Activated CD4-positive, alpha-beta T cell treated with anti-CD3 and anti-CD28 coated beads for 1 hour (primary cell): ENCODE measurements at places on chromosomes 1 and 21.

DNA sequence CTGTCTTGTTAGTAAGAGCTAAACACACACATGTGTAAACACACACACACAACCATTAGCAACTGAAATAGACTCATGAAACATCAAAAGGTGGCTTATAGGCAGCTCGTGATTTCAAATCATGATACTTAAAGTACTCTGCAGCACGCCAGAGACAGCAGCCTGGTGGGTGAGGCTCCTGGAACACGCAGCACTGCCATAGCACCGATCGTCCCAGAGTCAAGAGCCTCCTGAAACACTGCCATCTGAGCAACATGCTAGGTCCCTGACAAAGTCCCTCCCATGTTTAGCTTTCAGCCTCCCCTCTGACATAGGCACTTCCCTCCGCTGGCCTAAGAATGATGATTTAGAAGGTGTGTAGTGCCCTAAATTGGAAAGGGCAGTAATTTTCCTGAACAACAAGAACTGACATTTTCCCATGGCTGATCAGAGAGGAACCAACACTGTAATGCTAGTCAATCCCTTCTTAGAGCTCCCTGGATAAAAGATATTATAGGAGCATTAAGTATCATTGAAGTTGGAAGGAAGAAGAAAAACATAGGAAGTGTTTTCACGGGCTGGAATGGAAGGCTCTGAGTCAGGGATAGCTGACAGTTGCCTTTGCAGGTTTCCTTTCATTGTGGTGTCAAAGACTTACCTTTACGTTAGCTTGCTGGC, 14.1 kb upstream of the DPT start:
- no peak for DNase-seq

GRCh38 chr1:5119366-5120234, 465.2 kb downstream of the AJAP1 start:
- DNase-seq: no peak

DNA sequence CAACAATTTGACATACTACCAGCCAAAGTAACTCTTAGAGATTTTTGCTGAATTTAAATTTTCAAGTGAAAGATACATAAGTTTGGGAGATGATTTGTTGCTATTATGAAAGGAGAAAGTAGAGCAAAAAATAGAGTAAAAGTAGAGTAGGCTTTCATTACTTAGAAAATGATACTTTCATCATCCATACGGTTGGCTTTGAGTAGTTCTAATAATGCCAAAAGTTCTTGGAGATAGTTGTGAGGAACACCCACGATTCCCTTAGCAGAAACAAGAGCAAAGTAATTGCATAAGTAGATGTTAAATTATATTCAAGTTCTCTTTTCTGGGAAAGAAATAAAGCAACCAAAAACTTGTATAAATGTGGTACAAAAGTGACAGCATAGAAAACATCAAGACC, 95.0 kb upstream of the VAV3 start:
- no peak for DNase-seq

GRCh38 chr1:243325305-243325890, 69.6 kb downstream of the SDCCAG8 start:
- no peak for DNase-seq

- no peak for DNase-seq
Measured at GRCh38 chr1:64163431-64163830, 40.0 kb upstream of the UBE2U start.

- DNase-seq: no peak
Measured at GRCh38 chr1:25369241-25369640, 31.1 kb downstream of the TMEM50A start.

GRCh38 chr1:74468982-74469603, 43.3 kb downstream of the LRRC53 start:
- DNase-seq: no peak

DNA sequence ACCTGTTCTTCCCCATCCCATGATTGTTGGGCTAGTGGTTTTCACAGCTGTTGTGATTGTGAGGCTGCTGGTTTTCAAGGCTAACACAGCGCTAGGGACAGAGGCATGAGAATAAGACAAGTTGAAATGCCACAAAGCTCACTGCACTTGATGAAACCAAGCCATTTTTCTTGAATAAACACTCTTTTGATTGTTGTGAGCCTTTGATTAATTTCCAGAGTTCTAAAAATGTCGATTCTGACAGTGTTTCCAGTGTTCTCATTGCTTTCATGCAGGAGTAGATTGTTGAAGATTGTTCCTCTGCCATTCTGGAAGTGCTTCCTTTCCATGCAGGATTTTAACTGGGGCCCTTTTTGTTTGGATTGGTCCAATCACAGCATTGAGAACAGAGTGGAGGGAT, 134.9 kb upstream of the GRIK3 start:
- no peak for DNase-seq

DNA sequence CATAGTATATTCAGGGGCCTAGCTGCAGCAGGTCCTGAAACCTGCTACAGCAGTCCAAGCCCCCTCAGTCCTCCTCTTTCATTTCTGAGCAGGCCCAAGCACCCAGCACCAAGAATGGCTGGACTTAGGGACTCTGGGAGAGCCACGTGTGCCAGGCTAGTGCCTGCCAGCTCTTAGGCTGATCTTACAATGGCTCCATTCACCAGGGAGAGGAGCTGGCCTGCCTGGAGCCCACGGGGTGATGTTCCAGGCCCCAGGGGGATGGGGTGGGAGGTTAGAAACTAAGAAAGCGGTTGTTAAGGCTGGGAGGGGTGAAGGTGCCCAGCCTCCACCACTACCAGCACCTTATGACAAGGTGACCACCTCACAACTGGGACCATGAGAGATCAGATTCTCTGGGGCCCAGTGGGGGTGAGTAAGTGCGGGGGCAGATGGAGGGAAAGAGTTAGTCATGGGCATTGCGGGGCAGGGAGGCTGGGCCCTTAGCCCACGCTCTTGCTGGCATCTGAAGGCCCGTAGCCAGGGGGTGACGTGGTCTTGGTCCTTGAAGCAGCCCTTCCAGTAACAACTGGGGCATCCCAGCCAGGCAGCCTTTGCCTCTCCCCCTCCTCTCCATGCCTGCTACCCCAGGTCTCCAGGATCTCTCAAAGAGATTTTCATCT, 30.3 kb upstream of the CLIC4 start:
- no peak for DNase-seq

- peak; percentile 16 for DNase-seq
Measured at GRCh38 chr1:230167419-230167852, 100.4 kb downstream of the GALNT2 start.

DNA sequence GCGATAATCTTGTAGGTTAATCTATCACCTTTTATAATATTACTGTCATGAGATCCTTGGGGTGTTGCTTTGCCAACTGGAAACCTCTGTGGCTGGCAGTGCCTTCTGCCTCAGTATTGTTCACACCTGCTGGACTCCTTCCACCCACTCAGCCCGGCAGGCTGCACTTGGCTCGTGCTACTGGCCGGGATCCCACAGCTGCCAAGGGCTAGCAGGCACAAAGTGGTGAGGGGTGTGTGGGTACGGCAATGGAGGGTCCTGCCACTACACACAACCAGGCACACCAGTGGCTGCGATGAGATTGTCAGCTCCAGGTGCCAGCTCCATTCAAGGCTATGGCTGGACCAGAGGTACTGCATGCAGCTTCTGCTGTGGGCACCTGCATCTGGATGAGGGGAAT, 191.2 kb upstream of the LYPLAL1 start:
- DNase-seq: no peak

DNA sequence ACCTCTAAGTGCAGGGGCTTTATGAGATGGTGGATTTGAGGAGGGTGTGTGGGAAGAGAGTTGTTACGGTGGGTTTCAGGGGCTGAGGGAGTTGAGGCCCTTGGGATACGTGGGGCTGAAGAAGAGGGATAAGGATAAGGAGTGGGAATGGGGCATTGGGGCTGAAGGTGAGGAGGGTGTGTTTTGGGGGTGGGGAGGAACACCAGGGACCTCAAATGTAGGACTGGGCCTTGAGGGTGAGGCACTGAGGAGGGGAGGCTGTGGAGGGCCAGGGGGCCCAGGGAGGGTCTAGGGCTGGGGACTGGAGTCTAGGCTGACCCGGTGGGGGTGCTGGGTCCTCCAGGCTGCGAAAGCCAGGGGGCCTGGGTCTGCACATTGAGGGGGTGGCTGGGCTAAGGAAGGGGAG, 1.2 kb upstream of the PLEKHM2 start:
- DNase-seq: no peak

- DNase-seq: no peak
Measured at GRCh38 chr1:13948888-13949391, 249.0 kb downstream of the PRDM2 start.

DNA sequence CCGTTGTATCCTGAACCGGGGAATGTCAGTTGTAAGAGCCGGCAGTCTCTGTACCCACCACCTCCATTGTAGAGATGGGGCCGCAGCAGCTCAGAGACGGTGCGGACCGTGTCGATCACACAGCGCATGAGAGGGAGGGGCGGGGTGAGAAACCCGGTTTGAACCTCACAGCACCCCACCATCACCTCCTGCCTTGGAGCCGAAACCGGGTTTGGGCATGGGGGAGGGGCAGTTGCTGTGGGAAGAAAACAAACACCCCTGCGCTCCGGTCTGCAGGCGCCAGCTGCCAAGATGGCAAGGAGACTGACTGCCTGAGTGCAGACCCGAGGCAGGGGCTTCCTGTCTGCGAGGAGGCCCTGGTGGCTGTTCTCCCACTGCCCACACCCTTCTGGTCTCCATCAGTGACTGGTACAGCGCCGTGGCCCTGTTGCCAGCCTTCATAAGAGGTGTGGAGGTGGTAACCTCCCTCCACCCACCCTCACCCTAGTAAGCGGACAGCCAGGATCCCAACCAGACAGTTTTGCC, 69.2 kb upstream of the SSBP3 start:
- DNase-seq: peak; percentile 29

GRCh38 chr21:42161401-42161955, 57.5 kb upstream of the ABCG1 start:
- DNase-seq: no peak

GRCh38 chr1:109397581-109398342, at the start of gene SORT1:
SORT1 (minus strand) TSS chr1:109397918; CDS start chr1:109397892, 26 bp downstream.
- peak; percentile 15 for DNase-seq

- no peak for DNase-seq
Measured at GRCh38 chr1:182962554-182963115, 9.7 kb upstream of the SHCBP1L start.

GRCh38 chr1:24551960-24552571, 3.8 kb upstream of the NCMAP start:
- DNase-seq: no peak

- DNase-seq: no peak
Measured at GRCh38 chr1:233497679-233498078, 116.2 kb upstream of the KCNK1 start.

GRCh38 chr1:218479436-218480115, 134.4 kb downstream of the TGFB2 start:
- DNase-seq: no peak

- DNase-seq: no peak
Measured at GRCh38 chr1:210360852-210361477, 32.3 kb downstream of the HHAT start.

DNA sequence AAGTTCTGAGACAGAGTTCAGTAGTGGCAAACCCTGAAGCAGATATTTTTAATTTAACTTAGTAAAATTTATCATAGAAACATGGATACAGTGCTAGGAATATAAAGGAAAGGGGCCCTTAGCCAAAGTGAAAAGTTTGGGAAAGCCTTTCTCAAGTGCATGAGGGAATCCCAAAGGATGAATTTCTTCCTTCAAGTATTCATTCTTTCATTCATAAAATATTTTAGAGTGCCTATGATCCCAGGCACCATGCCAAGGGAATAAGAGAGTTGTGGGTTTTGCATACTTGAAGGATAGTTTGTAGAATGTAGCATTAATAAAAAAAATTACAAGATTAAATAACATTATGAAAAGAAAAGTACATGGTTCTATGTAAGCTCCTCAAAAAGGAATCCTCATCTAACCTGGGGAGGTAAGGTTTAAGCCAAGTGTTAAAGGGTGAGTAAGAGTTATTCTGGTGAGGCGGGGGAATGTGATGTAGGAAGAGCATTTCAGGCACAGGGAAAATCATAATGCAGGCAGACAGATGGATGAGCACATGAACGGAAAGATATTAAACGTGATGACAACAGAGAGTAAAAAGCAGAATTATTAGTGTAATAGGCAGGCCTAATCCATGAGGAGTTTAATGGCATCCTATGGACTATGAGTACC, 40.4 kb upstream of the NTNG1 start:
- no peak for DNase-seq

DNA sequence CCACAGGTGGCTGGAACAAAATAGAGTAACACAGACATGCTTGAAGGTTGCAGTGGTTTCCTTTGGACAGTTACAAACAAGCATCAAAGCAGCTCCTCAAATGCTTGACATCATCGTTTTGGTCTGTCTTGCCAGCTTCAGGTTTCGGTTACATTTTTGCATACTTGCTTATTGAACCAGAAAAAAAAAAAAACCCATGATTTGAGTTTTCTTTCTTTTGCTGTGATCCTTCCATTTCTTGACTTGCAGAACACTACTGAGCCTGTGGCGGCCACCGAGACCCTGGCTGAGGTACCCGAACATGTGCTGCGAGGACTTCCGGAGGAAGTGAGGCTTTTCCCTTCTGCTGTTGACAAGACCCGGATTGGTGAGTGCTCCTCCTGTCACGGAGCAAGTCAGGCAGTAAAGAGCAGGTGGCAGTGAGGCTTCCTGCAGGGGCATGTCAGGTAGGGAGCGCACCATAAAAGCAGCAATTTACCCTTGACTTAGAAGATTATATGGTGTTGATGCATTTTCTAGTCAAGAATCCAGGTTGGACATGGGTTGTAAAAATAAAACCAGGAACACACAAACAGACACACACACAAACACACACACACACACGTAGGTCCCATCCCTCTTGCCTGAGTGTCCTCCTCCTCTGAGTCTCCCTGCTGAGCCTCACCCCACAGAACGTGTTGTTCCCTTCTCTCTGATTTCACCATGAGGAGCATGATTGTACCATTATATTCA, 30.9 kb downstream of the PRDM2 start:
- DNase-seq: peak; percentile 70

GRCh38 chr1:91591175-91591974, 90.7 kb downstream of the CDC7 start:
- DNase-seq: no peak

DNA sequence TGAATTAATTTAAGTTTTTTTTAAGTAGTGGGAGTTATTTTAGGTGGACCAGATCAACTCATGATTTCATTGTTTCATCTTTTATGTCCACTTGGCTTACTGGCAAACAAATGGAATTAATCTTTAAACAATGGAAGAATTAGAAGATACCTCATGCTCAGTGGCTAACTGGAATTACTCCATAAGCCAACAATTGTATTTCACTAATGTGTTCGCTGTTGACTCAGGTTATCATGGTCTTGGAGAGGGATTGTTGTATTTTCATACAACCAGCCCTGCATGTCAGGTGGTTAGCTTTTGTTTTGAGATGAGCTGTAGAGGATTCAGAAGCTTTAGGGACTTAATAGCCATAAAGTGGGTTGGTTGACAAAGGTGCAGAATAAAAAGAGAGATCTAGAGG, 57.2 kb upstream of the HMCN1 start:
- no peak for DNase-seq

- DNase-seq: no peak
Measured at GRCh38 chr1:193185901-193186731, at the start of gene B3GALT2. B3GALT2 (minus strand) TSS chr1:193186613; CDS start chr1:193181562, 5,051 bp downstream.

- no peak for DNase-seq
Measured at GRCh38 chr1:232432313-232432712, 197.6 kb downstream of the SIPA1L2 start.

GRCh38 chr1:102163799-102164198, 167.1 kb upstream of the OLFM3 start:
- no peak for DNase-seq

GRCh38 chr1:116288201-116288598, 84.8 kb upstream of the ATP1A1 start:
- no peak for DNase-seq

- no peak for DNase-seq
Measured at GRCh38 chr1:223242971-223243370, 99.9 kb upstream of the TLR5 start.
